ENCODE measurements at places on chromosomes 2 and 18.
A peak's percentile ranks its signal among the peaks of the same experiment; 100 is the strongest.

DNA sequence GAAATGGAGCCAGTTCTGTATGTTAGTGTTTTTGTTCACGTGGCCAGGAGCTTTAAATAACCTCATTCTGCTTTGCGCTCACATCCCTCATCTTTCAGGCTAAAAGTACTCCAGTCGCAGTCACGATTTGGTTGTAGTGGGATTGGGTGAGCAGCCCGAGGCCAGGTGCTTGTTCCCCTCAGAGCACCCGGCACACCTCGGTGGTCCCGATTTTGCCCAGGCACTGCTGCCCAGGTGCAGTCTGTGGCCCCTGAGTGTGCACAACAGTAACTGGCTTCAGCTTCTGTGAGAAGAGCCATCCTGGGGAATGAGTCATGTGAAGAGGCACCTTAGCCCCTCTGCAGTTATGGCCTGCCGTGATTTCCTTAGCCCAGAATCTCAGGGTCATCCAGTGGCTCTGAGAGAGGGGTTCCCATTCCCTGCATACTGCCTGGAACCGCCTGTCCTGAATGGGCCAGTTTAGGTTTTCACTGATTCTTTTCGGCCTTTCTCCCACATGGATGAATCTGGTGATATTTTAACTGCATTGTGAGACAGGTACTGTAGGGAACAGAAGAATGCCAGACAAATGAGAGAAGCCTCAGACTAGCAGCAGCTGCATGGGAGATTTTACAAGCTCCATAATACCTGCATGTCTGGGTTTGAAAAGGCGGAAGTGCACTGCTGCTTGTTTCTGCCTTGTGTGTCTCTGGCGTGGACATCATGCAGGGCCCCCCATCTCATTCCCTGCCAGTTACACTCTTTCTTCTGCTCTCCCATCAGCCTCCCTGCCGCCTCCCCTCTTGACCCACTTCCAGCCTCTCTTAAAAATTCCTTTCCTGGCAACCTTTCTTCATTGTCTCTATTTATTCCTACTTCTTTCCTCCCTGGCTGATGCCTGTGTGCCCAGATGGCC is 33.5 kb downstream of the IMPA2 start:
- no peak for DNase-seq

DNA sequence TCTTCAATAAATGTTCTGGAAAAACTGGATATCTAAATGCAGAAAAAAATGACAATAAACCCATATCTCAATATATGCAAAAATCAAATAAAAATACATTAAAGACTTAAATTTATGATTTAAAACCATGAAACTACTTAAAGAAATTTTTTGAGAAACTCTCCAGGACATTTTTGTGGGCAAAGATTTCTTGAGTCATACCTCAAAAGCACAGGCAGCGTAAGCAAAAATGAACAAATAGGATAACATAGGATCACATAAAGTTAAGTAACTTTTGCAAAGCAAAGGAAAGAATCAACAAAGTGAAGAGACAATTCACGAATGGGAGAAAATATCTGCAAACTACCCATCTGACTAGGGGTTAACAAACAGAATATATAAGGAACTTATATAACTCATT is 1545.5 kb downstream of the SUCLG1 start:
- DNase-seq: no peak

- DNase-seq: no peak
These were observed 20.0 kb upstream of the RNF149 start for GRCh38 chr2:101328474-101329007.

DNA sequence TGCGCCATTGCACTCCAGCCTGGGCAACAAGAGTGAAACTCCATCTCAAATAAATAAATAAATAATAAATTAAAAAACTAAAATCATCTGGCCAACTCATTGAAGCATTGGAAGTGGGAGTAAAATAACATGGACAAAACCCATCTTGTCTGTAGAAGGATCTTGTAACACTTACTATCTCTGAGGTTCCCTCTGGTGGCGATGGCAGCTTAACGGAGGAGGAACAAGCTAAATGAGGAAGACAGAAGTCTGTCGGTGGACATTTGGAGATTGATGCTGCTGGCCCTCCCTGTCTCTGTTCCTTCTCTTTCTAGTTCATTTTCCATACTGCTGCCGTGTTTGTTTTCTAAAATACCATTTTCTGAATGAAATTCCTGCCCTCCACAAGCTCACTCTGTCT is 43.4 kb downstream of the ZCCHC2 start:
- peak; percentile 8 for DNase-seq

Data from fibroblast of the conjunctiva (primary cell).